ENCODE measurements at places on chromosomes 4 and X. TPM values are rescaled to one million over a fixed set of nuclear protein-coding genes. Genes with fewer than 3 reads are reported as not detected.

GRCh38 chrX:94204524-94204923 lies 530.5 kb downstream of the FAM133A start:
- no peak for DNase-seq

Gene MEPE
- total RNA-seq, result not detected

DNA sequence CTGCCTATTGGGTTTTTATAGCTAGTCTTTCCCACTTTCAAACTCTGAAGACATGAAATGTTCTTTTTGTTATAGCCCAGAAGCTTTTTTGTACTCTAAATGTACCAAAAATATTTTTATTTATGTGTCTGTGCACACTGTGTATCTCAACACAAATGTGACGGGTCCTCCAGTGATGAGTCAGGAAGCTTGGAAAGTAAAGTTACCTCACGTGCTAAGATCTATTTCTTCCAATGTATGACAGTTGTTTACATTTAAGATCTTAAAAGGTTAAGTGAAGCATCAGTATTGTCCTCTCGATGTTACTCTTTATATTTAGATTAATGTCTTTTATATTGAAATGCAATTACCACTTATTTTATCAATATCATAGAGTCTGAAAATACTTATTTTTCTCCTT lies 29.1 kb upstream of the PRSS12 start:
- DNase-seq, result no peak

- no peak for DNase-seq
Observed at GRCh38 chr4:12562021-12562420, 922.1 kb downstream of the RAB28 start.

GRCh38 chrX:2665387-2666304 lies 25.4 kb upstream of the CD99 start:
- DNase-seq, result no peak

Gene ASB12
- not detected for total RNA-seq

GRCh38 chr4:42501624-42502401 lies 104.5 kb downstream of the SHISA3 start:
- no peak for DNase-seq

DNA sequence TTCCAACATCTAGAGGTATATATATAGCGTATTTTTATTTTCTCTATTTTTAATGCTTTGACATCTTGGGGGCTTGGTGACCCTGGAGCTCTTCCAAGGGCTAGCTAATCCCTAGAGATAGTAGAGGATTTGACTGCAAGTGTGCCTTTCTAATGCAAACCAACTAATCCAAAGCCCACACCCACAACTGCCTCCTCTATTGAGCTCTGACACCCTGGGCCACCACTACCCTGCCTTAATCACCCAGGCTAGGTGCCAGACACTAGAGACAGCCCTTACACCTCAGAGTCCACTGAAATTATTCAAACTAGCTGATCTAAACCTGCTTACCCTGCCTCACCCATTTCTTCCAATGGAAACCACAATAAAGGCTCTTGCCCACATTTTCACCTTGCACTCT lies 69.6 kb upstream of the ATXN3L start:
- DNase-seq, result no peak

DNA sequence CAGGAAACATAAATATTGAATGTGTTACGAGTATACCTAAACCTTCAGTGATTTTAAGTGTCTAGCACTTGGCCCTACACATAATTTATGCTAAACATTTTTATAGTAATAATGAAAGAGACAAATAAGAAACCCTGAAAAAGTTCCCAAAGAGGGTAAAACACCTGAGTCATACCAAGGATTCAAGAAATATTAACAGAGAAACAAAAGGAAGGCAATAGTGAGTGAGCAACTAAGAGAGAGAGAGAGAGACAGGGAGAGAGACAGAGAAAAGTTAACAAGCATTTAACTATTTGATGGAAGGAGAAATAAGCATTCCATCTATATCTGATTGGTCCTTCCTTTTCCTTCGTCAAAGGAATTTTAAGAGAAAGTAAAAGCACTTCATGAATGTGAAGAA lies 743.6 kb upstream of the POU3F4 start:
- no peak for DNase-seq

Gene SLC49A3
- total RNA-seq, result 4.8 TPM

Gene TMPRSS11B
- total RNA-seq, result not detected

DNA sequence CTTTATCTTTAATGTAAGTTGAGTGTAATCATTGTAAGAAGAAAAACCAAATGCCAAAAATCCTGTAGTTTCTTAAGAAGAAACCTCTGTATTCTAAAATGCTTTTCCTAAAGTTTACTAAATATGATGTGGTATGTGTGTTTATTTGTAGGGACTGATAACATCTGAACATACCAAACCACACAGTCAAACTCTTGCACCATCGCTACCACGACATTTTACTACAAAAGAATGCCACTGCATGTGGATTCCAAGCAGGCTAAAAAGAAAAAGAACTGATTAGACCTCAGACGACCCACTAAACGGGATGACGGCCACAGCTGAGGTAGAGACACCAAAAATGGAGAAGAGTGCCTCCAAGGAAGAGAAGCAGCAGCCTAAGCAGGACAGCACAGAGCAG lies 46.1 kb downstream of the LAS1L start:
- DNase-seq, result no peak

Gene NWD2
- 0.71 TPM for total RNA-seq

Gene DMRTC1
- total RNA-seq, result not detected

DNA sequence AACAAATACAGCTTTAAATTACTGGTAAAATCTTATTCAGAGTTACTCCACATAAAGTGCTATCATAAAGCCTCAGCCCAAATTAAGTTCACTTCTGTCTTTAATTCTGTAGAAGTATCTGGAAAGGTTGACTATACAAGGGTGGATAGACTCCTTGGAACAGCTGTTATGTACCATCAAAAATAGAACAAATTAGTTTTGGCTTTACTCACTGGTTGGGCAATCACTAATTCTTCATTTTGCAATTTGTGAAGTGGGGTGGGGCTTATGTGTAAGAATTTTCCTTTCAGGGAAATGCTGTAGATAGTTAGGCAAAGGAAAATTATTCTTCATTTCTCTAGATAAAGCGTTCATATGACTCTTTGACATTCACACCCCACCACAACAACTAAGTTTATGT lies 7.8 kb downstream of the DIAPH2 start:
- no peak for DNase-seq

DNA sequence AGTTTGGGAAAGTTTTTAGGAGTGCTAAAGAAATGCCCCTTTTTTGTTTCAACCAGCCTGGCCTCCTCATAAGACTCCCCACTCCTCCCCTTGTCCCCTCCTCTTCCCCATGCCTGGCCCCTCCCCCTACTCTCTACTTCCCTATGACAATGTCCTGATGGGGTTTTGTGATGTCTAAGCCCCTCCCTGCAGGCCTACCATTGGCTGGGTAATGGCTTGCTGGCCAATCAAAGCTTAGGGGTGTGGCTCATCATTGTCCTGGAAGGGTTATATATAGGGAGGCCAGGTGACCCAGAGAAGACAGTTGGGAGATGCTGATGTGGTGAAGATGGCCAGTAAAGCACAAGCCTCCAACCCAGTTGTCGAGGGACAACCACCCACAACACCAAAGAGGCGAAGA lies 48.2 kb upstream of the PASD1 start:
- DNase-seq, result no peak
